ENCODE measurements at places on chromosomes 1 and 21. TPM values are rescaled to one million over a fixed set of nuclear protein-coding genes. Genes with fewer than 3 reads are reported as not detected.

GRCh38 chr1:221228594-221228993 is 349.4 kb downstream of the HLX start:
- DNase-seq, result no peak

Gene OXCT2
- polyA plus RNA-seq, result 0.53 TPM

DNA sequence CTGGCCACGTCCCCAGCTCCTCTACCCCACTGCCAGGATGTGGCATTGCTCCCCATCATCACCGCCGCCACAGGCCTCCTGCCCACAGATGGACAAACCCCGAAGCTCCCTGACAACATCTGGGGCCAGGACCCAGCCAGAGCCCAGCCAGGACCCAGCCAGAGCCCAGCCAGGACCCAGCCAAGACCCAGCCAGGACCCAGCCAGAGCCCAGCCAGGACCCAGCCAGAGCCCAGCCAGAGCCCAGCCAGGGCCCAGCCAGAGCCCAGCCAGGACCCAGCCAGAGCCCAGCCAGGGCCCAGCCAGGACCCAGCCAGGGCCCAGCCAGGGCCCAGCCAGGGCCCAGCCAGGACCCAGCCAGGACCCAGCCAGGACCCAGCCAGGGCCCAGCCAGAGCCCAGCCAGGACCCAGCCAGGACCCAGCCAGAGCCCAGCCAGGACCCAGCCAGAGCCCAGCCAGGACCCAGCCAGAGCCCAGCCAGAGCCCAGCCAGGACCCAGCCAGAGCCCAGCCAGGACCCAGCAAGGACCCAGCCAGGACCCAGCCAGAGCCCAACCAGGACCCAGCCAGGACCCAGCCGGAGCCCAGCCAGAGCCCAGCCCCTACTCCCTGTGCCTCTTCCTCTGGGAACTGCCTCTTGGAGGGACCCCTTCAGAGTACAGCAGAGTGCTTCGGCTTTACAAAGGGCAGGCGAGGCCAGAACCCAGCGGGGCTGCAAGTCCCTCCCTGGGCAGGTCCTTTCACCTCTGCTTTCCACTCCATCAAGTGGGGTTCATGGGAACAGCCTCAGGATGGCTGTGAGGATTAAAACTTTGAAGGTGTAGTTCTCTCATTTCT is 43.7 kb downstream of the DISP3 start:
- no peak for DNase-seq

DNA sequence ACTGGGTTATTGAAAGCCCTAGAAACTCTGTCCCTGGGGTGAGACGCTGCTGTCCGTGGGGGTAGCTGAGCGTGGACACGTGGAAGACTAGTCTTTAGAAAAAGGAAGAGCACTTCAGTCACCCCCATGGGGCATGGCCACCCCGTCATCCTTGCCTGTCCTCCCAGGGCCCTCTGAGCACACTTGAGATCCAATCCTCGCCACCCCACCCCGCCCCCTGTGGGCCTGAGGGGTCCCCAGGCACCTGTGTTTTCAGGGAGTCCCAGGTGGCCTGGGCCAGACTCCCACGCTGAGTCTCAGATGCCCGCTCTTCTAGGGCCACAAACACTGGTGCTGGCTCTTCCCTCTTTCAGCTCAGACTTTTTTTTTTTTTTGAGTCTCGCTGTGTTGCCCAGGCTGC is 2.5 kb downstream of the PRKCZ start:
- no peak for DNase-seq

DNA sequence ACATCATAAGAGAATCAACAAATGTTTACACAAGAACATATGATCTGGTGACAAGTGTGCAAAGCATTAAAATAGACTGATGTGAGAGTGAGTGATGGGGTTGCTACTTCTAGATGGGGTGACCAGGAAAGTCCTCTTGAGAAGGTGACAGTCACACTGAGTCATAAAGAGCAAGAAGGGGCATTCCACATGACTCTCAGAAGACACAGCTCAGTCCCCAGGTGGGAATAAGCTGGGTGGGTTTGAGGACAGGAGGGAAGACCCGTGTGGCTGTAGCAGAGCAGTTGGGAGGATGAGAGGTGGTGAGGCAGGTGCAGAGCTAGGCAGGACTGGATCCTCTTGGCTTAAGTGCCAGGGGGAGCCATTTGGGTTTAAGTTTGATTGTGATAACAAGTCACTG is 53.1 kb downstream of the TNR start:
- DNase-seq, result no peak

DNA sequence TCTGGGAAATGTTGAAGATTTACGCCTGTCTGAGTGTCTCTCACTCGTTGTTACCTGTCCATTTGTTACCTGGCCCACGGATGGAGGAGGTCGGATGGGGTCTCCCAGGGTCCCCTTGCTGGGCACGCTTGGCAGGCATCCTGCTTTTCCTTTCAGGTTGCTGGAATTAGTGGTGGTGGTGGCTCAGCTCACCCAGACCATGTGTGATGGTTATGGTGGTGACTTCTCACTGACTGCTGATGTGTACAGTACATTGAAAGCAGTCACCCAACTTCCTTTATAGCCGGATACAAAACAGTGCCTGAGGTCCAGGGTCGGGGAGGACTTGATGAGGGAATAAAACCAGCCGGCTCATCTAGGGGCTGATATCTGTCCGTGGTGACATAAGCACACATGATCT is 19.5 kb downstream of the MAPKAPK2 start:
- no peak for DNase-seq

DNA sequence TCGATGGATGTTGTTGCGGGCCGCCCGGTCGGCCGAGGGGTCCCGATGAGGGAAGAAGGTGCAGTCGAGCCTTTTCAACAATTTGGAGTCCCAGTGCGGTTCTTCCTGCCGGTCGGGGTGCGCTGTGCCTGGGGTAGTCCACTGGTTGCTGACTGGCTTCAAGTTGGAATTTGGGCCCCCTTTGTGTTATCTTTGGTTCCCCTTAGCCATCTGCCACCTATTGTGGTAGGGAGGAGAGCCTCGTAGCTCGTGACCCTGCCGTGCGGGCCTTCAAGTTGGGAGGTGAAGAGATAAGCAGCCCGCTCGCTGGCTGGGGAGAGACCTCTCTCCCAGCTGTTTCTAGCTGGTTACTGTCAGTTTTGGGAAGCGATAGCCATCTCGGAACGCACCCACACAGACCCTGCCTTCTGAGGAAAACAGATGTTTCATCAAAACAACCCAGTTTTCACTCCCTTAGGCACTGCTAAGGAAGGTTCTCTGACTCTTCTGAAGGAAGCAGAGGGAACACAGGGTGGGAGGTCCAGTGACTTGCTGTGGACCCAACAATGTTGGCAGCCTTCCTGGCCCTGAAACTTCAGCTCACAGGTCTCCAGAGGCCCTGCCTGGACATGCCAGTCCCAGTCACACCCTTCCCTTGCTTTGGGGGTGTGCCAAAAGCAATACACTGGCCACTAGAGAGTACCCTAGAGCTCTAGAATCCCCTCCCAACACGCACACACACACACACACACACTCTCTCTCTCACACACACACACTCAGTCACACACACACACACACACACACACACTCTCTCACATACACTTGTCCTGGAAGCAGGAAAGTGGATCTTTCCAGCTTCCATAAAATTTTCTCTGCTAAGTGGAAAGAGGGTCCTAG is 1.0 kb downstream of the BTG2 start:
- peak; percentile 70 for DNase-seq

GRCh38 chr1:240344918-240345317 is 253.2 kb downstream of the FMN2 start:
- DNase-seq, result peak; percentile 30

- DNase-seq, result no peak
These were observed 218.2 kb upstream of the NR5A2 start for GRCh38 chr1:199809311-199809710.

Gene BRINP2
- 0.02 TPM for polyA plus RNA-seq

GRCh38 chr1:56758135-56758534 is 61.1 kb downstream of the FYB2 start:
- DNase-seq, result no peak

Gene TPTE
- not detected for polyA plus RNA-seq

Gene TMEM82
- not detected for polyA plus RNA-seq
